ENCODE measurements at places on chromosomes 6 and 20.

- no peak for DNase-seq
These were observed 65.1 kb downstream of the CGA start for GRCh38 chr6:87029711-87030314.

GRCh38 chr6:90294614-90294988 is 2.0 kb downstream of the BACH2 start:
- DNase-seq: no peak

- DNase-seq: no peak
These were observed 285.6 kb downstream of the SAMD5 start for GRCh38 chr6:147793871-147794643.

GRCh38 chr6:134014588-134015137 is 37.8 kb downstream of the SLC2A12 start:
- DNase-seq: no peak

- DNase-seq: no peak
These were observed 38.9 kb downstream of the MGME1 start for GRCh38 chr20:18007534-18008292.

GRCh38 chr6:4358414-4359107 is 223.2 kb upstream of the ECI2 start:
- no peak for DNase-seq

DNA sequence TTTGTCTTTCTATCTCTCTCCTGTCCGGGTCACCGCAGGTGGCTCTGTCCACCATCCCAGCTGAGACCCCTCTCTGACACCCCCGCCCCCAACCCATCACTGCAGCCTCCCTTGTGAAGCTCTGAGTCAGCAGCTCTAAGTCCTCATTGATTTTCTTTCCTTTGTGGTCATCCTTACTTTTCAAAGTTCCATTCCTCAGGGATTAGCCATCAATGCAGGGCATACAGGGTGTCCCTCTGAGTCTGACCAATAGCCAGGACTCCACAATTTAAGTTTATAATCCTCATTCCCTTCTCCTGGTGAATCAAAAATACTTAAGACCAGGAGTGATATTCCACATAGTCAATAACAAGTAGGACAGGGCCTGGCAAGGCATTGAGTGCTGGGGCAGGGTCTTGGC is 333.3 kb upstream of the CNR1 start:
- DNase-seq: no peak

GRCh38 chr6:24583463-24584381 is 62.3 kb downstream of the KIAA0319 start:
- peak; percentile 49 for DNase-seq

DNA sequence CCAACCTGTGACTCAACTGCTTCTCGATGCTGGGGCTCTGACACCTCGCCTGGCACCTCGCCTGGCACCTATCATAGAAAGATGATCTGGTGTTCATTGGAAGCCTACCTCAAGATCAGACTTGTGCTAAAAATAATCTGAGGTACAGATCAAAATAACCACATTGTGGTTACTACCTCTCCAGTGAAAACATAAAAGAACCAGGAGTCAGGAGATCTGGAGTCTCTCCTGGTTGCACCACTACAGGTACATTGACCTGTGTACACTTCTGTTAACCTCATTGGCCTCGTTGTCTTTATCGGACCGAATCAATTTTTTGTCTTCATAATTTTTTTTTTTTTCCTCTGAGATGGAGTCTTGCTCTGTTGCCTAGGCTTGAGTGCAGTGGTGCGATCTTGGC is 695.9 kb downstream of the HDGFL1 start:
- DNase-seq: no peak

DNA sequence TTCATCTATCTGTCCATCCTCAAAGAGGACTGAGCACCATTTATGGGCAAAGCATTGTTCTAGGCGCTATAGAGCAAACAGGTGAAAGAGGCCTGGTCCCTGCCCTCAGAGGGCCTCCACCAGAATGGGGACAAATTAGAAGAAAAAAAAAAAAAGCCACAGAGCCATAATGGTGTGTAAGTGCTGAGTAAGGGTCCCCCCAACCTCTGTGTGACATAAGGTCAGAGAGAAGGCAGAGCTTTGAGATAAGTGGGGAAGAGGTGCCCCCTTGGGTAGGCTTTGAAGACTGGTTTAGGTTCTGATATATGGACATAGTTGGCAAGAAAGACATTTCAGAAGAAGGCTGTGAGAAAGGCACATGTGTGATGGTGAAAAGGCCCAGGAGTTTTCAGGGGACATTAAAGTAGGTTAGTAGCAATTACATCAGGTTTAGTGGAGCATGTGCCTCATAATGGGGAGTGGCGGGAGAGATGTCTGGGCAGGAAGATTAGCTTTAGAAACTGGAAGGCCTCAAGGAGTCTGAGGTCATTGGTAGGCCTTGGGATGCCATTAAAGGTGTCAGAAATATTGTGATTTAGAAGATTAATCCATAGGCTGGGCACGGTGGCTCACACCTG is 15.3 kb upstream of the ZBTB9 start:
- DNase-seq: no peak

- peak; percentile 90 for DNase-seq
These were observed at the start of gene TMEM242 for GRCh38 chr6:157323255-157323965. Gene TMEM242, minus strand, starts transcription at chr6:157323519. Its CDS starts 20 bp downstream, at chr6:157323499.

DNA sequence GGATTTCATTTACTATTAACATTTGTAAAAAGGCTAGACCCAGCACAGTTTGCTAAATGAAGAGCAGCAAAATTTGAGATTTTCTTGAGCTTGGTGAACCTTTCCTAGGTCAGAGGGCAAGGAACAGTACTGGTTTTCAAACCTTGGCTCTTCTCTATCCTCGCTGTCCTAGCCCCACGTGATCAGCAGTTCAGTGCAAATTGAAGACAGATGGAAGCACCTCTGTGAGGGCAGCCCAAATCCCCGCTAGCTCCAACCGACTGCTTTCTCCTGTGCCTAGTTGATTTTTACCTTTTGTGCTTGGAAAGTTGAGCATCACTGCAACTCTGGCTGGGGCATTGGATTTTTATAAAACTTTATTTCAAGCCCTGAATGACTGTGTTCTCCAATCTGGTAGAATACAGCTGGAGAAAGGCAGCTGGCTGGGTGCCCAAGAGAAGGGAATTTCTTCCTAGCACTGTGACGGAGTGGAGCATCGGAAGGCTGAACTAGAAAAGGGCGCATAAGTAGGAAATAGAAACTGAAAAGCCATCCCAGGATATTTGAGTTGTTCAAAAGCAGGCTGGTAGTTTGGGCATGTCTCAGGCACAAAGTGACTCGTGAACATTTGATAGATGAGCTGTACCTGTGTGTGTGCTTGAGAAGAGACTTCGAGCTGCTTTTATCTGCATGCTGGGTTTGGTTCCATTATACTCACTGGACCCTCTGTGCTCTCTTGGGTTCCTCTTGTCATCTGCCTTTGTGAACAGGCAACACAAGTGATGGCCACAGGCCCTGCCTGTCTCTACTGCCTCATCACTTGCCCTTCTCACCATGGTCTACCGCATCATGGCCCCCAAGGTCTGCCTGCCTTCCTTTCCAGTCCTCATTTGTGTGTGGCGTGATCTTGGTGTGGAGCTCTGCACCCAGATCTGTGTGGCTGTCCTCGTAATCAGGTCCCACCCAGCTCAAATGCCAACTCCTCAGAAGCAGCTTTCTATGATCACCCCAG is 2.3 kb downstream of the RNF114 start:
- DNase-seq: no peak

DNA sequence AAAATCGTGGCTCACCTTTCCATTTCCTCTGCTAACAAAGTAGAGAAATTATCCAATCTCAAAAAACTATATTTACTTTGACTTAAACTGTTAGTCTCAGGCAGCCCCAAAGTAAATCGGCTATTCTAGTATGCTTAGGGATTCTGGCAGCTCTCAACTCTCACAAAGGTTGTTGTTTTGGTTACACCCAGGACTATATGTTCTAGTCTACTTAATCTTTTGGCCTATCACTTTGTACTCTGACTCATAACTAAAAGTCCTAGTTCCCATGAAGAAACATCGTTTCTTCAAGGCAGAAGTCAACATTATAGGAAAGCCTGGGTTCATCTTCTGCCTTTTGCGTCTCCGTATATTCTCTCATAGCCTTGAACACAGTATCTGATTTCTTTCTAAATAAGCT is 42.3 kb downstream of the MYLK4 start:
- no peak for DNase-seq

- DNase-seq: no peak
These were observed 99.2 kb downstream of the JPH2 start for GRCh38 chr20:44087857-44088120.

DNA sequence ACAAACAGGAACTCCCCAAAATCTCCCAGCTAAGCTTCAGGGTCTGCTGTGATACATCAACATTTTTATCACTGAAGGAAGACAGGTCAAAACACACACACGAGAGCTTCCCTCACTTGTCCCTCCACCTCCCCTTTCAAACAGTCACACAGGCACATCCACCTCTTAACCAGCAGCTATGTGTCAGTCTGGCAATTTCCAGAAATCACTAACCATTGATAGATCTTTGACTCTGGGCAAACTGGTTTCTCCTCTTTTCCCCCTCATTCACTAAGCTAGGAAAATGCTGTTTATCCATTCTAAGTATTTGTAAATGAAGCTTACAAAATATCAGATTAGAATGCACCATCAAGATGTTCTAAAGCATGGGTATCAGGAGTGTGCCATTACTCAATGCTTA is 87.8 kb downstream of the DCDC2 start:
- DNase-seq: no peak

DNA sequence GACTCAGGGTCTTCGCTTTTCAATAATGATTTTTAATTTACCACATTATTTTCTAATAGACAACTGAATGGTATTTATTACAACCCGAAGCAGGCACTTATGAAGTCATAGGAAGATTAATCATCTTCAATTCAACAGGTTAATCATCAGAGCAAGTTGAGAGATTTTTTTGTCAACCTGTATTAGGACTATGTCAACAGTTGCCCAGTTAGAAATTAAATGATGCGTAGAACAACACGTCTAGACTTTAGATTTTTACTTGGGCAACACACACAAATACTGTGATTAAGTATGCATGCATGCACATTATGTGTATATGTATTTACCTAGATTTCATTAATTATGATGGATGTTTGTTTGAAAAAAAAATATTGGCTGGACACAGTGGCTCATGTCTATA is 4.3 kb downstream of the ILRUN start:
- DNase-seq: no peak

- no peak for DNase-seq
These were observed 12.0 kb upstream of the PRDM1 start for GRCh38 chr6:106074146-106074545.

DNA sequence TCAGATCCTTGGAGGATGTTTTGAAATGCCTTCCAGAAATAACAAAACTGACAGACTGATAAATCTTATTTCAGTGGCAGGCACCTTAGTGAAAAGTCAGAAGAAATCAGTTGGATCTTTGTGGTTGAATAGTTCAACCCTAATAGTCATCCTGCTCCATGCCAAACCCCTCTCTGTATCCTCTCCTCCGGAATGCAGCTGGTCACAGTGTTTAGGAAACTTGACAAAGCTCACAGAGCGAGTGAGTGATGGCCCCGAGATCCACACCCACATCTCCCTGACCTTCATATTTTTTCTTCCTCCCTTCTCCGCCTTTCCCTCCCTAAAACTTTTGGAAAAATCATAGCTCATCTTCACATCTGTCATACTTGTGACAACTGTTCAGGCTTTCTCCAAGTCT is 464.8 kb upstream of the CDH4 start:
- DNase-seq: no peak

DNA sequence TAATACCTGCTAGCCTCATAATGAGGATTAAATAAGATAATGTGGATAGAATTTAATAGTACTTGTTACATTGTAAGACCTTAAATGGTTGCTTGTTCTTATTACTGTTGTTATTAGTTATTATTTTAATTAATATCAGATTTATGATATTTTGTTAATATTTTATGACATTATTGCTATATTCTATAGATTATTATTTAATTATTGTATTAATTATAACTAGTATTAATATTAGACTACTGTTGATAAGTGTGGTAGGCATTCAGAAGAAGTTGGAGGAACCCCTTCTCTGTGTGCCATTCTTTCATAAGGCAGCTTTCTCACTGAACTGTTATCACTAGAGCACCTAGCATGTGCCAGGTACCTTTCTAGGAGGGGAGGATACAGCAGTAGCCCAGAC is 2.6 kb upstream of the NEDD9 start:
- no peak for DNase-seq

DNA sequence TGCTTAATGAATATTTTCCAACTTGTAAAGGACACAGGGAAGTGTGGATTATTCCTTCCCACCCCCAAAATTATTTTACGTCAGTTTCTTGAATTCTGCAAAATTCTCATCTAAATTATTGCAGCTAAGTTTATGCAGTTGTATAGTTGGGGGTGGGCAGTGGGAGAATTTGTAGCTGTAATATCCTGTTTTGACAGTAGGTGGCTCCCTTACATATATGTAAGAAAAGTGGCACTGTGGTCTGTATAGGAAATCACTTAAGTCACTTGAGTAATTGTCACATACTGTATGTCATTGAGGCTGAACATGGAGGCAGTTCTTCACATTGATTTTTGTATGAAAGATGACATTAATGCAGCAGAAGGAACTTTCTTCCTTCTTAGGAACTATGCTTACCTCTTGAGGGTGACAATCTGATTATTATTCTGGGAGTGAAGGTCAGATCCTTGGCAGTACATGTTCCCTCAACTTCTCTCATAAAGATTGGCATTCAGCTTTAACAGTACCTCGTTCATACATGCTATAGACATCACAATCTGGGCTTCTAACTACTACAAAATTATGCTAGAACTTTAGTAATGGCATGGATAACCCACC is 14.6 kb upstream of the CFAP206 start:
- peak; percentile 32 for DNase-seq

DNA sequence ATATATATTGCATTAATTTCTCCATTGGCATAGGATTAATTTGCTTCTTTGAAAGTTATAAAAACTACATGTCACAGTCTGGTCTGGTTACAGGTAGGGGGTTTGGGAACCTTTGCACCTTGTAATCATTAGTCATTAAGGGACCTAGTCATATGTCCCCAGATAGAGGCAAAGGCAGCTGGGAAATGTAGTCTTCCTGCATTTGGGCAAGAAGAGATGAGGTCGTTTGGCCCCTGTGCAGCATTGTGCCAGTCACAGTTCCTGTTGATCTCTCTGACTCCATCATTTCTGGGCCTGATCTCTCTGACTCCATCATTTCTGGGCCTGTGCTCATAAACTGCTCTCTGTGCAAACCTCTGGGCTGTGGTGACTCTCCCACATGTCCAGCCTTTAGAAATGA is 73.2 kb downstream of the BCKDHB start:
- DNase-seq: no peak

DNA sequence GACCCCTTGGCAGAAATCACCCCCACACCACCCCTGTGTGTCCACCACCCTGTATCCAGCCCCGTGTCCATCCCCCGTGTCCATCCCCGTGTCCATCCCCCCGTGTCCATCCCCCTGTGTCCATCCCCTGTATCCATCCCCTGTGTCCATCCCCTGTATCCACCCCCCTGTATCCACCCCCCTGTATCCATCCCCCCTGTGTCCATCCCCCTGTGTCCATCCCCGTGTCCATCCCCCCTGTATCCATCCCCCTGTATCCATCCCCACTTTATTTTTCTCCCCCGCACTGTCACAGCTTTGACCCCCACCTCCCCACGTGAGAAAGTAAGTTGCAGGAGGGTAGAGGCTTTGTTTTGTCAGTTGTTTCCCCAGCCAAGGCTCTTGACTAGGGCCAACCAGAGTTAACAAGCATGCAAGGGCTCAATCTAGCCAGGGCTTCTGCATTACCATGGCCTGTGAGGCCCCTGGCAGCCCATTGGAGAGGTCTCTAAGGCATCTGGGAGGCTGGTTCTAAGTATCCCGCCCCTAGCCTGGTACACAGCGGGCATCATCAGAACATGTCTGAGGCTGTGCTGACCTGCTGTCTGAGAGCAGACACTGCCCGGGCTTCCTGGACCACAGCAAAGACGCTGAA is 18.1 kb upstream of the SIRPA start:
- DNase-seq: no peak

- DNase-seq: no peak
These were observed 53.9 kb downstream of the AFG1L start for GRCh38 chr6:108348655-108349349.

All from stimulated activated naive B cell treated with anti-CD40 and anti-IgM and Interleukin-4, amounts not matched to agents 10 μg/mL and 1 μg/mL and 100 μg/mL, for 72 hours (primary cell).